ENCODE measurements at places on chromosomes 6 and 20.

DNA sequence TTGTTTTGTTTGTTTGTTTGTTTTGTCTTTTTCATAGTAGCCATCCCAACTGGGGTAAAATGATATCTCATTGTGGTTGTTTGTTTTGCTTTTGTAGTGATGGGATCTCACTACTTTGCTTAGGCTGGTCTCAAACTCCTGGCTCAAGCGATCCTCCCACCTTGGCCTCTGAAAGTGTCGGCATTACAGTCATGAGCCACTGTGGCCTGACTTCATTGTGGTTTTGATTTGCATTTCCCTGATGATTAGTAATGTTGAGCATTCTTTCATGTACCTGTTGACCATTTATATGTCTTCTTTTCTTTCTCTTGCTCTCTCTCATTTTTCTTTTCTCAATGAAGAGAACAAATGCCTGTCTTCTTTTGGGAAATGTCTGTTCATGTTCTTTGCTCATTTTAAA, 30.8 kb upstream of the HLA-DOA start:
- DNase-seq = no peak

DNA sequence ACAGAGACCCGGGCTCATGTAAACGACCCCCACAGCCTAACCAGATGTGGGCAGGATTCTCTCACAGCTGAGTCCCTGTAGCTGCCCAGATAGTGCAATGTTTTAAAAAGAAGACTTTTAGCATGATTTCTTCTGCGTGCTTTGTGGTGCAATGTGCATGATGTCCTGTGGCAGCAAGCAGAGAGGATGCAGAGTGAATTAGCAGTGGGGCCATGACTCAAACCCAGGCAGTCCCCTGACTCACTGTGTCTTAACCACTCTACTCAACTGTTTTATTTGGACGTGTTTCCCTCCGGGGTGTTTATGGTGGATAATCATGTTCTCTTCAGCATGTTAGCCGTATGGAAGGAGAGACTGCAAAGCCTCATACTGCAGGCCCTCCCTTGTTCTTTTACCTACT, 247.9 kb downstream of the SLC24A3 start:
- peak; percentile 54 for DNase-seq

GRCh38 chr6:33589731-33590530, 9.9 kb upstream of the BAK1 start:
- no peak for DNase-seq

GRCh38 chr6:38867726-38868125, 152.6 kb downstream of the DNAH8 start:
- no peak for DNase-seq

GRCh38 chr6:16273256-16273655, 34.9 kb downstream of the GMPR start:
- DNase-seq = no peak

DNA sequence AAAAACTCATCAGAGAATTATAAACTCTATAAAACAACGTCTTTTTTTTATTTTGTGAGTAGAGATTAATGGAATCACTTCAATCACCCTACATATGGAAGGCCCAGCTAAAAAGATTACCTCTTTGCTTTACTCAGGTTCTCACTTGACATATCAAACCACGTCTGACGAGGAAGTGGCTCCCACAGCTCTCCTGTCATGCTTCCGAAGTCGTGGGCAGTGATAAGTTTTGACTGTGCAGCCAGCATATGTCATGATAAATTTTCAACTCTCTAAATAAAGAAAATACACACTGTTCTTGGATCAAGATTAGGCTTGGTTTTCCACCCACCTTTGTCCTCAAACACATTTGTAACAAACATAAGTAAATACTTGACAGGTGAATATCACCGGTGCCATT, 279.5 kb upstream of the RNF217 start:
- no peak for DNase-seq

DNA sequence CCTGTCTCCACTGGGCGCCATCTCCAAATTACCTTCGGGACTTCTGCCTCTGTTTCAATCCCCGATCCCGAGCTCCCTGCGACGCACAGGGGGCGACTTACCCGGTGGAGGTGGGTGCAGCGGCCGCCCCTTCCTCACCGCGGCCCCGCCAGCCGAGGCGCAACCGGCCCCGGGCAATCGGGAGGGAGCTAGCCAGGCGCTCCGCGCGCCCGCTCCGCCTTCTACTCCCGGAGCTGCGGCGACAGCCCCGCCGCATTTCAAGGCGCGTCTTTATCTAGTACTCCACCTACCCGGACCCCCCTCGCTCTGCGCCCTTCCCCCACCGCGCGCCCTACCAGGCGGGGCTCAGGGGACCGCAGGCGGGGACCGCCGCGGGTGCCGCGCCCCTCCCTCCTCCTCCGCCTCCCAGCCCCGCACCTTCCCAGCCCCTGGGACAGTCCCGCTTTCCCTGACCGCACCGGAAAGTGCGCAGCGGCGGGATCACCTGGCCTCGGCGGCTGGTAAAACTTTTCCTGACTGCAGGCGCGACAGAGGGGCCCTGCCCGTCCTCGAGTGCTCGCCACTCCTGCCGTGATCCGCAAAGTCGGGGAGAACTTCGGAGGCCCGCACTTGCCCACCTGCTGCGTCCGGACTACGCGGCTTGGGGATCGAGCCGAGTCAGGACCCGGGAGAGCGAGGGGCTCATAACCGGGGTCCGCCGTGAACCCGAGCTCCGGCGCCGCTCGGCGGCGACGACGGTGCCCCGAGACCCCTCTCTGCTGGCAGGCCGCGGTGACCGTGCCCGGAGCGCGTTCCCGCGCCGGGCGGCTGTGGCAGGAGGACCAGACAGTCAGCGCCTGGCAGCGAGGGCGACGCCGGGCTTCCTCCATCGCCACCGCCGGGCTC, 8.0 kb upstream of the NKX2-2 start:
- no peak for DNase-seq

DNA sequence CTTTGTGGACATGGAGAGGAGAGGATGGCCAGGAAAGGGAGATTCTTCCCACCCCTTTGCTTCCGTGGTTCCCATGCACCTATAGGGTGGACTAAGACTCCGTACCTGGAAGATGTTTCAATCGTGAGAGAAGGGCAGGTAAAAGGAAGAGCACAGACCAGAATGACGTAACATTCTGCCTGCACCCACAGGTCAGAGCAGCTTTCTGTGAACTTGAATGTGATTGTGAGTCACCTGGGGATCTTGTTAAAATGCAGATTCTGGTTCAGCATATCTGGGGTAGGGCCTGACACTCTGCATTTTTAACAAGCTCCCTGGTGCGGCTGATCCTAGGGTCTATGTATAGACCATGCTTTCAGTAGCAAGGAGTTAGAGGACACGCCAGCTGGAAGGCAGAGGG, 164.1 kb upstream of the SGK1 start:
- DNase-seq = no peak
